Activated T-helper 1 cell treated with anti-CD3 and anti-CD28 coated beads, Interleukin-12 subunit alpha, Interleukin-12 subunit beta, Interleukin-2, Interleukin-4 antibody, amounts not matched to agents 30 ng/mL and 10 ng/mL and 1 ng/mL, durations not matched to agents 14 hours and 24 hours and 36 hours (primary cell): ENCODE measurements at places on chromosomes 16 and 17.

DNA sequence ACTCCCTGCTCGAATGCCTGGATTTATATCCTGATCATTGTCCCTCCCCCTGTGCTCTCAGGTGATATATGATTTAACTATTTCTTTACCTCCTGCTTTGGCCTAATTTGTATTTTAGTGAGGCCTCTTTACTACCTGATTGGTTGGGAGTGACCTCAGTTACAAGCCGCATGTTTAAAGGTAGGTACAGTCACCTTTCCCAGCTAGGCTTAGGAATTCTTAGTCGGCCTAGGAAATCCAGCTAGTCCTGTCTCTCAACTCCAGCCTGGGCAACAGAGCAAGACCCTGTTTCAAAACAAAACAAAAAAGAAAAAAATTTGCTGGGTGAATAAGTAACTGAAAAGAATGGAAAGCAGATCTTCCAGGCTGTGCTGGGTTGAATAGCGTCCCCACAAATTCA lies 26.8 kb upstream of the ST6GALNAC2 start:
- no peaks in the 10 kb centered on the region for H3K4me1 ChIP-seq
- H3K36me3 ChIP-seq, result no peaks in the 10 kb centered on the region
- no peak overlapping the region for H3K27ac ChIP-seq
- H3K27me3 ChIP-seq, result peaks cover 7% of the 10 kb centered on the region
- no peak overlapping the region for H3K4me3 ChIP-seq

DNA sequence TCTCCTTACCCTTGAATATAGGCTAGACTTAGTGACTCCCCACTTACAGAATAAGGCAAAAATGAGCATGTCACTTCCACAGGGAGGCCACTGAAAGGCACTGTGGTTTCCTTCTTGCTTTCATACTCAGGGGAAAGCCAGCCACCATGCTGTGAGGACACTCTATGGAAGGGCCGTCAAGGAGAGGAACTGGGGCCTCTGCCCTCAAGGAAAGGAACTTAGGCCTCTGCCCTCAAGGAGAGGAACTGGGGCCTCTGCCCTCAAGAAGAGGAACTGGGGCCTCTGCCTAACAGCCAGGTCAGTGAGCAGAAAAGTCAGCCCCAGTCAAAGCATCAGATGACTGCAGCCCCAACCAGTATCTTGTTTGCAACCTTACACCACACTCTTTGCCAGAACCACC lies 30.1 kb downstream of the VPS35 start:
- H3K36me3 ChIP-seq, result peaks cover 41% of the 10 kb centered on the region
- H3K27ac ChIP-seq, result peak overlapping the region; percentile 70
- H3K4me3 ChIP-seq, result no peak overlapping the region
- peaks cover 17% of the 10 kb centered on the region for H3K4me1 ChIP-seq
- no peaks in the 10 kb centered on the region for H3K27me3 ChIP-seq

DNA sequence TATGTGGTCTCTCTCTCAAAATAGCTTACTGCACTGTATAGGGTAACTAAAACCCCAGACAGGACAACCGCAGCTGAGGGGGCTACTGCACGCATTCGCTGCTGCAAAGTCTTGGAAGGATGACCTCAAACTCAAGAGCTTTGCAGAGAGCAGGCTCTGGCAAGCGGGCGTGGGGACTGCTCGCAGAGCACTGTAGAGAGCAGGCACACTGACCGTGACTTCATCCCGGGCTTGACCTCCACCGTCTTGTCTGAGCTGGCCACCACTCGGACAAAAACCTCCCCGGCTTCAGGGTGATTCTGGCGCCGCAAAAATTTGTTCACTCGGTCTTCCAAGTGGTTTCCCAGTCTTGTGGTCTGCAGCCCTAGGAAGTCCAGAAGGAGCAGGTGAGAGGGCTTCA lies 22.9 kb upstream of the TRAP1 start:
- H3K27ac ChIP-seq, result no peak overlapping the region
- no peak for DNase-seq
- H3K4me3 ChIP-seq, result no peak overlapping the region
- peaks cover 49% of the 10 kb centered on the region for H3K36me3 ChIP-seq

- H3K4me1 ChIP-seq, result no peaks in the 10 kb centered on the region
- no peaks in the 10 kb centered on the region for H3K27me3 ChIP-seq
- no peaks in the 10 kb centered on the region for H3K36me3 ChIP-seq
- DNase-seq, result no peak
- H3K4me3 ChIP-seq, result no peak overlapping the region
These were observed 76.5 kb upstream of the GSE1 start for GRCh38 chr16:85536411-85537330.

DNA sequence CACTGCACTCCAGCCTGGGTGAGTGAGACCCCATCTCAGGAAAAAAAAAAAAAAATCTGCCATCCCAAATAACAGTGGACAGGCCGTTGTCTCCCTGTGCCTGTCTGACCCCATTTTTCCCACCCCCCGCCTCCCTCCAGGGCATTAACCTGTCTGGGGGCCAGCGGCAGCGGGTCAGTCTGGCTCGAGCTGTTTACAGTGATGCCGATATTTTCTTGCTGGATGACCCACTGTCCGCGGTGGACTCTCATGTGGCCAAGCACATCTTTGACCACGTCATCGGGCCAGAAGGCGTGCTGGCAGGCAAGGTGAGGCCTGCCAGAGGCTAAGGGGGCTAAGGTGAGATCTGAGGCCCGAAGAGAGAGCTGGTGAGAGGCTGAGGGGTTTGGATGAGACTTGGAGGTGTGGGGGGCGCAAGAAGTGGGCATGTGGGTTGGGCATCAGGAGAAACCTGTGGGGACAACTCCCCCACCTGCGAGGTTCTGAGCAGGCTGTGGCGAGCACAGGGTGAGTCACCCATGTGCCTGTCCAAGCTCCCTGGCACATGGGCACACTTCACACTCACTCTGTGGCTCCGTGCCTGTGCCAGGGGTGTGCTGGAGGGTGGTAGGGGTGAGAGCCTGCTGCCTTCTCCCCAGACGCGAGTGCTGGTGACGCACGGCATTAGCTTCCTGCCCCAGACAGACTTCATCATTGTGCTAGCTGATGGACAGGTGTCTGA lies 34.7 kb downstream of the ANKRD40 start:
- H3K27ac ChIP-seq, result peak overlapping the region; percentile 40
- H3K4me3 ChIP-seq, result no peak overlapping the region
- H3K36me3 ChIP-seq, result no peaks in the 10 kb centered on the region
- H3K4me1 ChIP-seq, result no peaks in the 10 kb centered on the region
- no peak for DNase-seq
- H3K27me3 ChIP-seq, result peaks cover 4% of the 10 kb centered on the region
